NCI-H1092 treated with DMSO at 0.1 percent for 48 hours (cell line): ENCODE measurements at places on chromosomes 6 and 20.

DNA sequence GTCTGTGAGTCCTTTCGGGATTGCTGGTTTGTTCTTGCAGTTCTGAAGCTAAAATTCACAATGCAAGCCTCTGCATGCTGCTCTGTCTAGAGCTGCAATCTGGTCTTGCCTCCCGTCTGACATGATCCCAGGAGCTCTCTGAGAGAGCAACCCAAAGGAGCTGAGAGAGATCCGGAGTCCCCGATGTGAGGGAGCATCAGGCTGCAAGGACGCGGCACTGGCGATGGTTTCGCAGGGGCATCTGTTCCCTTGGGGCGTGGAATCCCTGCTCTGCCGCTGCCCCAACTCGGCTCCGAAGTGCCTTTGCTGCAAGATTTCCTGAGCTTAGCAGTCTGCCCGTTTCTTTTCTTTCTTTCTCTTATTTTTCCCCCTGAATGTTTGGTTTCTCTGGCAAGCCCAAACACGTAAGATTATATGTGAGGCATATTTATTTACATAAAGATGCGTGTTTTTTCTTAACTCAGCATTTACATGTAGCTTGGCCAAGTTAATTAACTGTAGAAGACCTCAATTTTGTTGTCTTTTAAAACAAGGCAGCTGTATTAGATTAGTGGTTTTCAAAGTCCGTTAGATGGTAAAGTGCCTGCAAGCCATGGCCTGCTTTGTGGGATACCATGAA lies 873.0 kb downstream of the KIF16B start:
- DNase-seq: no peak

DNA sequence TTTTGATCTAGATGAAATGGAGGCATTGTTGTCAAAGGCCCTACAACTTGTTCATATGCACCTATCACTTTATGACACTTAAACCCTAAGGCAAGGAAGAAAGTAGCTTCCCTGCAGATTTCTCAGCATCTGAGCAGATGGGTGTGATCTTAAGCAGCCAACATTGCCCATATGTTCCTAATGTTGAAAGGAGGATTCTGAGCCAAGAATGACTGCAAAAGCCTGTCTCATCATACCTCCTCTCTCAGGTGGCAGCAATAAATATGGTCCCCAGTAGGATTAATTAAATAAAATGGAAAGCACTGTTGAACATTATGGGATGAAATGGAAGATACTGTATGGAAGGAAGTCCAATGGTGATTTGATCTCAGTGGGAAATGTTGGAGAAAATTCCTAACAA lies 538.1 kb upstream of the MAN1A1 start:
- DNase-seq: no peak

GRCh38 chr6:127813699-127814027 lies 87.2 kb downstream of the THEMIS start:
- no peak for DNase-seq

DNA sequence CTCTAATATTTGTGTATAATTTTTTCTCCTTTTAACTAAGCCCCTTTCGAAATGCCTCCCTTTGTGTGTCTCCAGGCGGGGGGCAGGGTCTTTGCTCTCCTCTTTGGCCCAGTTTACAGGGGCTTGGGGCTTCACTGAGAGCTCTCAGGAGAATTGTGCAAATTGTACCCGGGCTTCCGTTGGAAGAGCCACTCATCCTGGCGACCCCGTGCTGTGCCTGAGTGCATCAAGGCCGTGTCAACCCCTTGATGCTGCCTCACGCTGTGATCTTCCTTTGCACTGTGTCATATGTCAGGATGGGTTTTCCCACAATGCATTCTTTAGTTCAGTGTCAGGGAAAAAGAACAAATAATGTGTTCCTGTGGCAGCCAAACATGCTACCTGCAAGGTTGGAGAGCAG lies 118.0 kb upstream of the POU3F2 start:
- DNase-seq: peak; percentile 65

DNA sequence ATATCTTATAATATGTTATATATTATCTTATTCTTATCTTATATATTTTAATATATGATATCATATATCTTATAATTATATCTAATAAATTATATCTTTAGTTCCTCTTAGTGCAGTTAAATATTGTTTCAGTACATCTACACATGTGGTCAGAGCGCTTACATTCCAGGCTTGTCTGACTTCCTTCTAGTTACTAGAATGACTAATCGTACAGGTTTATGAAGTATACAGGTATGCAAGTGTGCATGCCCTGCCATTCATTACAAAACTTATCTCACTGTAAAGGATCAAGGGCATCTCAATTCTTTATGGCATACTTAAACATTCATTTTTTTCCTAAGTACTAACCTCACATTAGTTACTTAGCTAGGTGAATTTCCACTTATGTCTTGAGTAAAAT lies 1278.0 kb upstream of the MAP3K7 start:
- DNase-seq: no peak

GRCh38 chr6:22442826-22443225 lies 126.5 kb upstream of the HDGFL1 start:
- no peak for DNase-seq

DNA sequence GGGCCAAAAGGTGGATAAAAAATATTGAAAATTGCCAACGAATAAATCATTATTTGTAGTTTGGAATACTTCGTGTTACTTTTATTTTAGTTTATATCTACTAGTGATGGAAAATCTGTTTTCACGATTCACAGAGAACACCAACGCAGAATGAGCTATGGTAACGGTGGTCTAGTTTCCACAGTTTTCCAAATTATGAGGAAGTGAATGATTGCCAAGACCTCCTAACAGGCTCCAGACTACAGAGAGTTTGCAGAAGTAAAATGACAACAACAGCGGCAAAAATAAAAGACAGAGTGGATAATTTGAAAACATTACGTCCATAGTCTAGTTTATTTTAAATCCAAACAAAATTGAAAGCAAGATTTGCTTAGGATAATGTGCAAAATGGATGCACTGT lies 57.0 kb upstream of the AIG1 start:
- no peak for DNase-seq

DNA sequence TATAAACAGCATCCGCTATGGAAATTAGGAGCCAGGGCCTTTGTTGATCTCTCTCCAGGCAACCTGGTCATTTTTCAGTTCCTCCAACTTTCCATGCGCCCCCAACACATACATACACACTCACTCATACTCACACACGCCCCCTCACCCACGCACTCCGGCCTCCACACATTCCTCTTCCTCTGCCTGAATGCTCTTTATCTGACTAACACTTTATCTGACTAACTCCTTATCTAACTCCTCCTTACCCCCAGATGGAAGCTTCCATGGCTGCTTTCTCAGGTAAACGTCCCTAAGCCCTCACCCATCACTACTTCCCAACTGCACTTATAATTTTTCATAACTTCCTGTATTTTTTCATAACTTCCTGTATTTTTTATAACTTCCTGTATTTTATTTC lies 17.4 kb downstream of the CASS4 start:
- DNase-seq: no peak

- DNase-seq: no peak
Observed at GRCh38 chr6:112024464-112024863, 29.4 kb upstream of the CCN6 start.

GRCh38 chr20:51059862-51060261 lies 37.0 kb upstream of the KCNG1 start:
- no peak for DNase-seq

GRCh38 chr20:41142919-41143318 lies 5.6 kb downstream of the PLCG1 start:
- no peak for DNase-seq

- DNase-seq: no peak
Observed at GRCh38 chr6:154479771-154480639, 30.5 kb downstream of the CNKSR3 start.
